ENCODE measurements at places on chromosomes 12 and 14.

DNA sequence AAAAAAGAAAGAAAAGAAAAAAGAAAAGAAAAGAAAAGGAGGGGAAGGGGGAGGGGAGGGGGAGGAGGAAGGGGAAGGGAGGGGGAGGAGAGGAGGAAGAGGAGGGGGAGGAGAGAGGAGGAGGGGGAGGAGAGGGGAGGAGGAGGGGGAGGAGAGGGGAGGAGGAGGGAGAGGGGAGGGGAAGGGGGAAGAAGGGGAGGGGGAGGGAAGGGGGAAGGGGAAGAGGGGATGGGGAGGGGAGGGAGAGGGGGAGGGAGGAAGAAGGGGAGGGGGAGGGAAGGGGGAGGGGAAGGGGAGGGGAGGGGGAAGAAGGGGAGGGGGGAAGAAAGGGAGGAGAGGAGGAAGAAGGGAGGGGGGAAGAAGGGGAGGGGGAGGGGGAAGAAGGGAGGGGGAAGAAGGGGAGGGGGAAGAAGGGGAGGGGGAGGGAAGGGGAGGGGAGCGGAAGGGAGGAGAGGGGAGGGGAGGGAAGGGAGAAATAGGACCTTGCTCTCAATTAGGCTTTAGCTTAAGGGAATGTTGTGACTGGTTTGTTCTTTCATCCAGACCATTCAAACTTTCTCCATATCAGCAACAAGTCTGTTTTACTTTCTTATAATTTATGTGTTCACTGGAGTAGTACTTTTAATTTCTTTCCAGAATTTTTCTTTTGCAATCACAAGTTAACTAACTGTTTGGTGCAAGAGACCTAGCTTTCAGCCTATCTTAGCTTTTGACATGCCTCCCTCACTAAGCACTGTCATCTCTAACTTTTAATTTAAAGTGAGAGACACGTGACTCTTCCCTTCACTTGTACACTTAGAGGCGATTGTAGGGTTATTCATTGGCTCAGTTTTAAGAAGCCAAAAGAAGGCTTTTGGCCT is 76.5 kb upstream of the EGLN3 start:
- DNase-seq = no peak

DNA sequence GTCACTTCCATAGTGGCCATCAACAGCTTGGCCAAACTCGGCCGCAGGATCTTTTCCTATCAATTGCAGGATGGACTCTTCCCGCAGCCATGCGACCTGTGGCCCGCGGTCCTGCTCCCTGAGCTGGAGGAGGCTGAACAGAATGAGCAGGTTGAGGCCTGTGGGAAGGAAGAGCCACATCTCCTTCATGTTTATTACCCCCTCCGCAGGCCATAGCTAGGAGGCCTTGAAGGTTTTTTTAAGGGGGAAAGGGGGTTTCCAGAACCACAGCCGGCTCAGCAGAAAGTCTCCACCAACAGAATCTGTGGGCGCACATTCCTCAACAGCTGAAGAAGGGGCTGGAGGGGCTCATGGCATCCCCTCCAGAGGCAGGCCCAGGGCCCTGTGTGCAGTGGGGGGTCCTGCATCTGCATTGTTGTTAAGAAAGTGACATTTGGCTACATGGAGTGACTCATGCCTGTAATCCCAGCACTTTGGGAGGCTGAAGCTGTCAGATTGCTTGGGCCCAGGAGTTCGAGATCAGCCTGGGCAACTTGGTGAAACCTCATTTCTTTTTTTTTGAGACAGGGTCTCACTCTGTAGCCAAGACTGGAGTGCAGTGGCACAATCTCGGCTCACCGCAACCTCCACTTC is 25.2 kb upstream of the PPP1R13B start:
- DNase-seq = peak; percentile 38

GRCh38 chr14:102363182-102363943 is 622 bp downstream of the TECPR2 start:
- peak; percentile 27 for DNase-seq

- no peak for DNase-seq
Observed at GRCh38 chr12:117563007-117563406, 201.6 kb upstream of the NOS1 start.

- DNase-seq = no peak
Observed at GRCh38 chr14:32028599-32028998, 48.5 kb upstream of the ARHGAP5 start.

DNA sequence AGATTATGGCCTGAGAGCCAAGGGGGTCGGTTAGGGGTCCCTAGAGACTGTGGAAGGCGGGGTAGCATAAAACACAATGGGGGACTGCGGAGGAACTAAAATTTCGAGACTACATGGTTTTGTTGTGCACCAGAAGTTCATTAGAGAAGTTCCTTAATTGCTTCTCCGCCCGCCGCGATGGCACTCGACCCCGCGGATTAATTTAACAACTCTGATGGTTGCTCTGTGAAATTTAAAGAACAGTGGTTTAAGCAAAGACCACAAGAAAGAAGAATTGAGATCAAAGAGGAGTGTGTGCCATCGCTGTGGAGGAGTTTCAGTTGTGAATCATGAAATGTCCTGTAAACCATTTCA is 1.4 kb upstream of the CCDC88C start:
- DNase-seq = peak; percentile 83

DNA sequence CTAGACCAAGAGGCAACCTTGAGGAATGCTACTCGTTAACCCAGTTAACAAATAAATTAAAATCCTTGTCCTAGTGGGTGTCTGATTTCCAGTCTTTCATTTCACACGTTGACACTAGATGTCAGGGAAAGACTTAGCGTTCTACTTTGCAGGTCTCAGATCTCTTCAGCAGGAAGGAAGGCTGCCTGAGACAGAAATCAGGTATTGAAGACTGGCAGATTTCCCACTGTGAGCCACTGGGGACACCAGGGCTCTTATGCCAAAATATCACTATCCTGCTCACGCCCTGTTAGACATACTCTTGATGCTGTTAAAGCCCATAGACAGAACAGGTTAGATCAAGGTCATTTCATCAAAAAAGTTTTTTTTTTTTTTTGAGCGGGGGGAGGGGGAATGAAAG is 33.0 kb downstream of the EMP1 start:
- no peak for DNase-seq

- no peak for DNase-seq
Observed at GRCh38 chr14:61231810-61232209, 49.3 kb downstream of the TMEM30B start.

- no peak for DNase-seq
Observed at GRCh38 chr12:83067981-83068380, 381.3 kb downstream of the TMTC2 start.

- no peak for DNase-seq
Observed at GRCh38 chr14:68042586-68043210, 223.1 kb downstream of the RAD51B start.

- DNase-seq = no peak
Observed at GRCh38 chr12:111260732-111261131, 108.2 kb downstream of the PHETA1 start.

GRCh38 chr14:85205875-85206274 is 324.1 kb upstream of the FLRT2 start:
- DNase-seq = no peak

DNA sequence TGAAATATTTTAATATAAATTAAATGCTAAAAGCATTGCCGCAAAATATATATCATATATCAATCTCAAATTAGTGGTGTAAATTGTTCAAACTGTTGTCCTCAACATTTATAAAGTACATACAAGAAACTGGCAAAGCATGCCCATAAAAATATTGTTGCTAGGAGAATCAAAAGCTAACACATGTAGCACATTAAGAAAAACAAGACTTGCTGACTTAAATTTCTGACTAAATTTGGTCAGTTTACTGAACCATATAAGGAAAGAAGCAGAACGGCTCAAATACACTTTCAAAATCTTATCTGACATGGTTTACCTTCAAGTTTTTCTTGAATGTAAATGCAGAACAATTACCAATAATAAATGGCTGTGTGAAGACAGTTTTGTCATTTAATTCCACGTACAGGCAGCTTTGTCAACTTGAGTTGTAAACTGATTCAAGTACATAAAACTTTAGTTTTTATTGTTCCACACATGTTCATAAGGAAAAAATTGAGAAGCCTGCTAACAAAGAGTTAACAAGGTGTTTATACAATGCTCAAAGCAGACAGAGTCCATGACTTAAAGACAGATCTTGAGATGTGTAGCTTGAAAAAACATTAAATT is 50.4 kb downstream of the PPP1R12A start:
- no peak for DNase-seq

GRCh38 chr12:74259199-74259598 is 278.4 kb upstream of the ATXN7L3B start:
- no peak for DNase-seq

DNA sequence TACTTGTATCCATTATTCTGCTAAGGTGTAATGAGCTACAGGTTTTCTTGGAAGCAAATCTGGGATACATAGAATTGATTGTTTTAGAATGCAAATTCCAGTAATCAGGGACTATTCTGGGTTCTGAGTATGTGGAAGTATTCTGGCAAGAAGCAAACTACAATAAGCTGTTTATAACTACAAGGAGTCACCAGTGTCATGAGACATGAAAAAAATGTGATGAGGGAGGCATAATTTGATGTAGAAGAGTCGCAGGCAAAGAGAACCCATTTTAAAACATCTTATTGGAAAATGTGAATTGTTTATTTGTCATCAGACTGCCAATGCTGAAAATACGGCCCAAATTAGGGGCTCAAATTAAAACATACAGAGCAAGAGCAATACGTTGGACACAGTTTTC is 321.8 kb upstream of the E2F7 start:
- no peak for DNase-seq

- no peak for DNase-seq
Observed at GRCh38 chr14:87852107-87852506, 140.9 kb downstream of the GALC start.

- DNase-seq = no peak
Observed at GRCh38 chr12:38279756-38280155, 36.8 kb upstream of the ALG10B start.

- no peak for DNase-seq
Observed at GRCh38 chr12:29533815-29534489, 36.5 kb upstream of the OVCH1 start.

DNA sequence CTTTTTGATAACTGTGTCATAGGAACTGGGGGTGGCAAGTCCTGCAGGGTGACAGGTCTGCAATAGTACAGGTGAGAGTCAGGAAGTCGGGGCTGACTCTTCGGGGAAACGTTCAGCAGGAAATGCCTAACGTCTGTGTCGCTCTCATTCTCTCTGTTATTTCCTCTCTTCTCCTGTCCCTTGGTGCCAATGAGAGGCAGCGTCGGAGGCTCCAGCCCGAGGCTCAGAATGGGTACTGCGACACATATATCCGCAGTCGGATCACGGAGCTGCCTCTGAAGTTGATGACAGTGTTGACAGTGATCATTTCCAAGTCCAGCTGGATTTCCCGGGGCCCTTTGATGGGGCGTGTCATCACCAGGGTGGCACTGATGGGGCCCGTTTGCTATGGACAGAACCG is 2.7 kb upstream of the TC2N start:
- peak; percentile 83 for DNase-seq

DNA sequence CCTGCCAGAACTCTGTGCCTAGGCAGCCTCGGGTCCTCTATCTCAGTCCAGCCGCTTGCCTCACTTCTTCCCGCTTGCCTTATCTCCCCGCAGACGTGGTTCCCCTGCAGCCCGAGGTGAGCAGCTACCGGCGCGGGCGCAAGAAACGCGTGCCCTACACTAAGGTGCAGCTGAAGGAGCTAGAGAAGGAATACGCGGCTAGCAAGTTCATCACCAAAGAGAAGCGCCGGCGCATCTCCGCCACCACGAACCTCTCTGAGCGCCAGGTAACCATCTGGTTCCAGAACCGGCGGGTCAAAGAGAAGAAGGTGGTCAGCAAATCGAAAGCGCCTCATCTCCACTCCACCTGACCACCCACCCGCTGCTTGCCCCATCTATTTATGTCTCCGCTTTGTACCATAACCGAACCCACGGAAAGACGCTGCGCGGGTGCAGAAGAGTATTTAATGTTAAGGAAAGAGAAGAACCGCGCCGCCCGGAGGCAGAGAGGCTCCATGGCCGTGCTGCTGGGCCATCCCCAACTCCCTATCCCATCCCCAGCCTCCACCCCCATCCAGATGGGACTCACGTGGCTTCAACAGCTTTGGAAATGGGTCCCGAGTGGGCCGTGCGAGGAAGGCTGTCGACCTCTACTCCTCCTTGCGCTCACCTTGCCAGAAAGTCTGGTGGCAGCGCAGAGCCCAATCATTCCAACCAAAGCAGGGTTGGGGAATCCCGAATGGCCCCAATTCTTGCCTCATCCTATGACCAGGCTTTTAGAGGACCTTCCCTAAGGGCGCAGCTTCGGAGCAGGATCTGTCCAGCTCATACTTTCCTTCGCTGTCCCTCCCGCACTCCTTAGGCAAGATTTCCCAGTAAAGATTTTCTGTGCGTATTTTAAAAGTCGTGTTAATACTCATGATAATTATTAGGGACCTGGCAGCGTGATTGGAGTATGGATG is 6.5 kb downstream of the HOXC13 start:
- DNase-seq = no peak

DNA sequence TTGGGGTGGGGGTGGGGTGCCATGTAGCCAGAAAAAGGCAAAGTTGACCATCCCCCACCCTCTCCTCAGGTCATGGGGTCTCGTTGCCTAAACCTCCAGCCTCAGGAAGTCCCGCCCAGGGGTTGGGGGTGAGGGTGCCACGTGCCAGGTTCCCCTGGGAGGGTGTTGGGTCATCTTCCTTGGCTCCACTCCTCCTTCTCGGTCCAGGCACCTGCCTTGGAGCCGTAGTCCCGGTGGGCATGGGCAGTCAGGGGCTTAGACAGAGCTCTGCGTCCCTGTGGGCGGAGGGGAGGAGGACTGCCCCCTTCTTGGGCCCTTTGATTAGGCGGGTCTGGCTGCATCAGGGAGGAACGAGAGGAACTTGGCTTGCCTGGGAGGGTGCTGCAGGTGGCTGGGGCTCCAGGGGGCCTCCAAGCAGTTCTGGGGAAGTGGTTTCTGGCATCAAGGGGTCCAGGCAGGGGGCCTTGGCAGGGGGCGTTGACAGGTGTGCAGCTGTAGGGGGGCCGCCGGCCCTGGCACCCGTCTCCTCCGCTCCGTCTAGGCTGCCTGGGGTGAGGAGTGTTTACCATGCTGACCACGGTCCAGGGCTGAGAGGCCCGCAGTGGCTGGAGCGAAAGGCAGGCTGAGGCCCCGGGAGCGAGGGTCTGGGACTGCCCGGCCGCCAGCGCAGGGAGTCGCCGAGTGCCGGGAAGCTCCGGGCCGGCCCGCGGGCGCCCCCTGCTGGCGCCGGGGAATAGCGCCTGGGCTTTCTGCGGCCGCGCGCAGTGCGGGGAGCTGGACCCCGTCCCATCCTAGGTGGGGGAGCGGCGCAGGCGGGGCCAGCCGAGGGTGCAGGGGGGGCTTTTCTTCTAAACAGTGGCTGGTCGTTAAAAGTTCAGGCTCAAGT is 7.9 kb downstream of the SETD1B start:
- peak; percentile 68 for DNase-seq

- DNase-seq = peak; percentile 33
Observed at GRCh38 chr12:25384893-25385248, 134.1 kb upstream of the KRAS start.

- peak; percentile 31 for DNase-seq
Observed at GRCh38 chr12:45732936-45733335, 3.4 kb downstream of the ARID2 start.

GRCh38 chr12:106106892-106107291 is 31.9 kb downstream of the NUAK1 start:
- no peak for DNase-seq

GRCh38 chr14:101499080-101499479 is 62.2 kb upstream of the DIO3 start:
- no peak for DNase-seq

Data from CD4-positive, alpha-beta T cell treated with Interleukin-17A for 1 hour (primary cell).